ENCODE measurements at places on chromosomes 3 and 15. TPM values are rescaled to one million over a fixed set of nuclear protein-coding genes. Genes with fewer than 3 reads are reported as not detected.

- no peak for DNase-seq
Measured at GRCh38 chr15:44715142-44715796, 4.0 kb downstream of the B2M start.

DNA sequence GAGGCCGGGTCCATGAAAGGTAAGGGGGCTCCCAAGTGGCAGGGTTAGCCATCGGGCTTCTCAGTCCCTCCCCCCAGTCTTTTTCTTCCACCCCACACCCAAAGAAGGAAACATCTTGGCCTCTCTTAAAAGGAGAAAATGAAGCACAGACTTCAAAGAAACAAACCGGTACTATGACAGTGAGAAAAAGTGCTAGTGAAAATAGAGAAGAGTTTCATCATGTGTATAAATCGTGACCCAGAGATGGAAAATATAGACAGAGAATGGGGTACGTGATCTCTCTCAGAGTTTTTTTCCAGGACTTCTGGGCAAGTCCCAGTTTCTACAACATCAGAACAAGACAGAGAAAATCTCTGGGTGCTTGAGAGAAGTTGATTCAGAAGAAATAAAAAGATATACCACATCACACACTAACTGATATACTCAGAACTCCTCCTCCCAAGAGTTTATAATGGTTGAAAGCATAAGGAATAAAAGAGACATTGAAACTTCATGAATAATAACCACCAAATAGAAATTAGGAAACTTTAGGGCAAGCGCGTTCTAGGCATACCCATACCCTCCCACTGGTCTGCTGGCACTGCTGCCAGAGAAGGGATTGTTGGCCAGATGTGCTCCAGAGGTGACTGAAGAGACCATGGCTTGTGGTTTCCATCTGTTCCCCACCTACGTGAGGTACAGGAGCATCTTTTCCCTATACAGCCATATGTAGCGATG, 318.9 kb upstream of the CHRM5 start:
- no peak for DNase-seq

GRCh38 chr3:20658491-20658890, 472.5 kb upstream of the SGO1 start:
- no peak for DNase-seq

DNA sequence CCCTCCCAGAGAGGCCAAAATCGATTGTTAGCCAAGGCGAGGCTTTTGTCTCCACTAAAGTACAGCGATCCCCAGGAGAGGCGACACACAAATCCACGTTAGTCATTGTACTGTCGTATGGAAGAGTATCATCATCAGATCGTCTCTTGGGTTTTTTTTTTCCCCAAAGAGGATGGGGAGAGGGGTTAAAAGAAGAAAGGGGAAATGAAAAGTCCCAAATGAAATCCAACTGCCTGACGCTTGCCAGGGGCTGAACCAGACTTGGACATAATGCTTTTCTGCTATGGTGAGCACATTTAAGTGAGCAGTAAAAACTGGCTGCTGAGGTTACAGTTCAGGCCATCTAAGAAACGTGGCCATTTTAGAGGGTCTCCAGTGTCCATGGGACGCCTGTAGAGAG, 37.9 kb upstream of the CTSH start:
- no peak for DNase-seq

DNA sequence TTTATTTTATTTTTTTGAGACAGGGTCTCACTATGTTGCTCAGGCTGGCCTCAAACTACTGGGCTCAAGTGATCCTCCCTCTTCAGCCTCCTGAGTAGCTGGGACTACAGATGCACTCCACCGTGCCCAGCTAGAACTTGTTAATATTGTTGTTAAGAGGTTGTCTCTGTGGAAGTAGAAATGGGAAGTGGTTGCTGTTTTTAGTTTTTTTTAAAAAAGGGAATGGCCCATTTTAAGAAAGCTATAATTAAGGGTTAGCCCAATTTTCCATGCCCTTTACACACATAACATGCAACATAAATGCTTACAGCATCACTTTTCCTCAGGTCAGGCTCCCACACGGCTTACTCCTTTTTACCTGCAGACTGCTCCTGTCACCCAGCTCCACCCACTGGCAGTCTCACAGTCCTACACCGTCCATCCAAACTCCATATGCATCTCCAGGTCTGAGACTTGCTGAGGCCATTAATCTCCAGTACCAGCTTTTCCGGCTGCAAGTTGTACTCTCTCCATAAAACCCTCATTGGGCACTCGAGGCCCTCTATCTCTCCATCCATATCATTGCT, 19.8 kb downstream of the MORC1 start:
- DNase-seq, result no peak

DNA sequence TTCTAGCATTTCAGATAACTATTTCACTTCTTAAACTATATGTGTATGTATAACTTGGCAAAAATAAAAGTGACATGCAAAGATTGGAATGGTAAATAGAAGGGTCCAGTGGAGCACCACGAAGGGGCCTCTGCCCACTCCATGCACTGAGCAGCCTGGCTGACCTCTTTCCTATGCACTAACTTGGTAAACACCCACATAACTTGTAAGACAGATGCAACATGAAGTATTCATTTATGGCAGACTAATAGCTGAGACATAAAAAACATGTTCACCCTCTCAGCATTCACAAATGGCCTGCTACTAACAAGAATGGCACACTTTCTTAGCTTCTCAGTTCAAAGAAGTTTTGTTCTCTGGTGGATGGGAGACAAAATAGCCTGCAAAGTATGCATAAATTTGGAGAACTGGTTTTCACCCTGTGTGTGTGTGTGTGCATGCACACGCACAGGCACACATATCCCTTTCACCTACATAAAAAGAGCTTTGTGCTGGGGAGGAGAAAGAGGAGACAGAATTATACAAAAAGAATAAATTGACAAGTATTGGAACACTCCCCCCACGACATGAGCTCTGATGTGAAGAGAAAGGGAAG, 26.5 kb upstream of the RYK start:
- DNase-seq, result no peak

GRCh38 chr3:71504250-71505036, 79.1 kb downstream of the FOXP1 start:
- DNase-seq, result peak; percentile 89

GRCh38 chr3:42276141-42277132, 10.5 kb upstream of the CCK start:
- DNase-seq, result no peak

DNA sequence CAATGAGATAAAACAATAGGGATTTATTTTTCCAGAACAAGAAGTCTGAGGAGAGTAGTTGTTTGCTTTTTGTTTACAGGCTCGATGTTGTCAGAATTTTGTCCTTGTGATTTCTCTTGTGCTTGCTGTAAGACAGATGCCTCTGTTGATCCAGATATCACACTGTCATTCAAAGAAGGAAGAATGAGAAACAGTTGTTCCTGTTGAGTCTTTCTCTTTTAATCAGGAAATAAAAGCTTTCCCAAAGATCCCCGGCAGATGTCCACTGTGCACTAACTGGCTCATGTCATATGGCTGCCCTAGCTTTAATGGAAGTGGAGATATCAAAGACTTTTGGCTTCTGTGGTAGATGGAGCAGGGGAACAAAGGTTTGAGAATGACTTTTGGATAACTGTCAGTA, 6.8 kb downstream of the SERPINI1 start:
- no peak for DNase-seq

- no peak for DNase-seq
Measured at GRCh38 chr15:100731267-100732152, 129.1 kb downstream of the ASB7 start.

- DNase-seq, result no peak
Measured at GRCh38 chr15:62343397-62343796, 178.3 kb upstream of the C2CD4B start.

GRCh38 chr15:95799286-95800200, 531.0 kb upstream of the NR2F2 start:
- peak; percentile 99 for DNase-seq

DNA sequence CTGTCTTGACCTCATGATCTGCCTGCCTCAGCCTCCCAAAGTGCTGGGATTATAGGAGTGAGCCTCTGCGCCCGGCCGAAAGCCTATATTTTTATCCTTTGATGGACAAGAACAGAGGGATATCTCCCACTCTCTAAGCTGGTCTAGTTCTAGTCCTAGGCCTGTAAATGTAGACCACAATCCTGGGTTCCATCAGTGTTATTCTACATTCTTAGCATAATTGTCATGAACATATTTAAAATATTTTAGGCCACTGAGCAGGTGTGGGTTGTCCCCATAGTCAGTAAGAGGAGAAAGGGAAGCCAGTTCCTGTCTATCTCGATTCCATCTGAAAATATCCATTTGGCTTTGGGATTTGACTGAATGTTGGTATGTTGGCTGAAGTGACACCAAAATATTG, 118.1 kb downstream of the EBLN2 start:
- DNase-seq, result no peak

DNA sequence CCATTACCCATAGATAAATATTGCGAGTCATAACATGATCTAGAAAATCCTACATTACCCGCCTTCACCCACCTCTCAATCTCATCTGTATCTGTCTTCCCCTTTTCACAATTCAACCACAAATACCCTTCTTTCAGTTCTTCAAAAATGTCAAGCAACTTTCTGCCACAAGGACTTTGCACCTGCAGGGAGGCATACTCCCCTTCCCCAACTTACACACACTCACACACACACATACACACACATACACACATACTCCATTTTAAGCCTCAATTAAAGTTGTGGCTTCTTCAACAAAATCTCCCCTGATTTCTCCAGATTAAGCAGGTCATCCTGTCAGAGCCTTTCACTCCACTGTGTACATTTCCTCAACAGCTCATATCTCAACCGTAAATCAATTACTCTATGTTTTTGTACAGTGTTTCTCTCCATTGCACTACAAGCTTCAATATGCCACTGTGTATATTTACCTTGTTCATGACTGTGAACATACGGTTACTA, 33.1 kb upstream of the CCDC50 start:
- DNase-seq, result no peak

DNA sequence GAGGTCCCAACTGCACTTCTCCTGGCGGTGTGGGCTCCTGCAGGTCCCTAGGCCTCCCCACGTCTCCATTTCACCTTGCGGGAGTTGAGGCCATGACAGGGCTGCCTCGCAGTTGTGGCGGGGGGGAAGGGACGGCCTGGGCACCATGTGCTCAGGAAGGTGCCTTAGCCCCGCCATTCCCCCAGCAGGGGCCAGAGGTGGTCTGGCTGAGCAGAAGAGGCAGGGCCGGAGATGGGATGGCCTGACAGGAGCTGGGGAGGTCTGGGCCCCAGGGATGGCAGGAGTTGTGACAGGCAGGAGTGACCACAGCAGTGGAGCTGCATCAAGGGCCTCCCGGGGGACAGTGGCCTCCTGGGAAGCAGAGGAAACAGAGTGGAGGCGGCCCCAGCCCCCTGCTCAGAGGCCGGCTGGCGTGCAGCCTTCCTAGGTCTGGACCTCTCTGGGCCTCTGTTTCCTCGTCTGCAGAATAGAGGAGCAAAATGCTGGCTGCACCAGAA, 18.7 kb upstream of the KLF15 start:
- DNase-seq, result no peak

GRCh38 chr15:62447742-62448141, 282.7 kb upstream of the C2CD4B start:
- DNase-seq, result no peak

DNA sequence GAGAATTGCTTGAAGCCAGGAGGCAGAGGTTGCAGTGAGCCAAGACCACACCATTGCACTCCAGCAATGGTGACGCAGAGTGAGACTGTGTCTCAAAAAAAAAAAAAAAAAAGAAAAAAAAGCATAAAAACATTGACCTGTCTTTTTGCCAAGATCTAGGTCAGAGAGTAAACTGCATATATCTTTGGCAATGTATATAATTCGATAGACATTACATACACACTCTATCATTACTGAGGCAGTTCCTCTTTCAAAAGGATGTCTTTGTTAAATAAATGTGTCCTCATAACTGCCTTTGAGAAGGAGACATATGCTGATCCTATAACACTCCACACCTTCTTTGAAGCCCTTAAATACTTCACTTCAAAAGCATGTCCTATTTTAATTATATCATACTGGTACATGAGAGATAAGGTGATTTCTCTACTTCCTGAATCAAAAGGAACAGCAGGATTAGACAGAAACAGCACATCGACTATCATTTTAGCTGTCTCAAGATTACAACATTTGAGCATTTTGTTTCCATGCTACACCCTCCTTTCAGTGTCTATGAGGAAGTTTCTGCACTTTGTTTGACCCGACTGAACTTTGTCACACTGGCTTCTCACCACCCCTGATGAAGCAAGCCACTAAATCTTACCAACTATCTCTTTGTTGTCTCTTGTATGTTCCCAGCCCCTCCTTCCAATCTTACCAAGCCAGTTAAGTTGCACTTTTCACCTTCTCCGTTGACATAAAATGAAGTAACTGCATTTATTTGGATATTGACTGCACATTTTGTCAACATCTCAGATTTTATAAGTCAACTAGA, 335.8 kb downstream of the MECOM start:
- no peak for DNase-seq

GRCh38 chr3:11291808-11292207, 19.6 kb downstream of the ATG7 start:
- no peak for DNase-seq

- DNase-seq, result no peak
Measured at GRCh38 chr15:68325726-68326125, 48.2 kb downstream of the FEM1B start.

DNA sequence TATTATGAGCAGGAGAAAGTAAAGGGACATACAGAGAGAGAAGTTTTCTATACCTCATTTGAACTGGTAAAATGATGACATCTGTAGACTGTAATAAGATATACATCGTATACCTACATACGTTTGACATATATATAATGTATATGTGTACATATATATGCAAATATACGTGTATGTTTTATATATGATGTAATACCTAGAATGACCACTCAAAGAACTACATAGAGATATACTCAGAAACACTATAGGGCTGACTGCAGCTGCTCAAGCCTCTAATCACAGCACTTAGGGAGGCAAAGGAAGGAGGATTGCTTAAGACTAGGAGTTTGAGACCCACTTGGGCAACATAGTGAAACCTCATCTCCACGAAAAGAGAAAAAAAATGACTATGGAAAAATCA, 48.5 kb upstream of the MCTP2 start:
- DNase-seq, result no peak

DNA sequence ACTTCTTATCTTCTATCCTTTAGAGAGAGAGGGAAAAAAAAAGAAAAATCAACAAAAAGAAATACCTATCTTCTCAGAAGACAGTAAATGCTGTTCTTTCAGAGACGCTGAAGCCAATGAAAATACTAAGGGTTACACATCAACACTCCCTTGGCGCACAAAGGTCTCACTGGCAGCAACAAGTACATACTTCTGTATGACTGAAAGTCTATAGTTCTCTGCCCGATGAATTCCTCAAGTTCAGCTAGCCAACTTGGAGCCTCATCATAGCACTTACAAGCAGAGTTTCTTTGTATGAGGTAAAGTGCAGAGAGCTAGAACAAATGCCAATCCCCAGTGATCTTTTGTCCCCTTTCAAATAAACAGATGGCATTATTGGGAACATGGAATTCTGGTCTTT, 62.7 kb downstream of the CPNE4 start:
- no peak for DNase-seq

- DNase-seq, result no peak
Measured at GRCh38 chr3:31960793-31961431, 20.1 kb downstream of the OSBPL10 start.

The DLL4 gene
- total RNA-seq, result 0.69 TPM

The NUDT16 gene
- total RNA-seq, result 12.8 TPM

The WWTR1 gene
- 52.0 TPM for total RNA-seq

The SLC9A9 gene
- total RNA-seq, result 0.17 TPM

The TIPIN gene
- total RNA-seq, result 6.8 TPM

The UROC1 gene
- not detected for total RNA-seq

The THBS1 gene
- 168 TPM for total RNA-seq

The SUCNR1 gene
- 0.14 TPM for total RNA-seq

The C2CD4B gene
- total RNA-seq, result 0.07 TPM

The MCF2L2 gene
- total RNA-seq, result 0.87 TPM

Data from epithelial cell of proximal tubule (primary cell).